D721Med (cell line): ENCODE measurements at places on chromosomes 16 and 17.

DNA sequence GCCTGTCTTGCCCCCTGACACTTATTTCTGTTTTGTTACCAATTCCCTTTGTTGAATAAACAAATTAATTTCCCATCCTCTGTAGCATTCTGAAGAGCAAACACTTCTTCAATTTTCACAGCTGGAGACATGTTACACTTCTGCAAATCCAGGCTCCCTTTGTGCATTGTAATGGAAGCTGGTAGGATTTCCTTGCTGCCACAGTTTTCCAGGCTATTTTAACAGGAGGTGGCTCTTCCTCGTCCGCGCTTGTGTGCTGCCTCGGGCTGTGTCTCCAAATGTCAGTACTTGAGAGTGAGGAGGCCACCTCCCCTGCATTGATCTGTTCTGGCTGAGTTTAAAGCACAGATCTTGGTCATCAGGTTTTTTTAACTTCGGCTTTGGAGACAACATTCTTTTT, 40.0 kb downstream of the SOST start:
- no peak for DNase-seq

DNA sequence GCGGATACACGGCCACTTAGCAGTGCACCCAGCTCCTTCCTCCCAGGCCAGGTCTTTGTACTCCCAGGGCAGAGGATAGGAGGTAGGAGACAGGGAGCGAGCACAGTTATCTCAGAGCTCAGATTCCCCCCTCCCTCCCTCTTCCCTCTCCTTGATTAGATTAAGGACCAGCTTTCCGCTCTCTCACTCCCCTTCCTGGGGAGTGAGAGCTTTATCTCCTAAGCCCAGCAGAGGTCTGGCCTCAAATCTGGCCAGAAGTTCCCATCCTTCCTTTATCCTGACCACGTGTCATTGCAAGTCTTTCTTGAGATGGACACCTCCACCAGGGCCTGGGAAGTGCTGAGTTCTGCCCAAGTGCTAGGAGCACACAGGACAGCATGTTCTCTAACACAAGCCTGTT, 5.1 kb downstream of the ARL4D start:
- DNase-seq = no peak

DNA sequence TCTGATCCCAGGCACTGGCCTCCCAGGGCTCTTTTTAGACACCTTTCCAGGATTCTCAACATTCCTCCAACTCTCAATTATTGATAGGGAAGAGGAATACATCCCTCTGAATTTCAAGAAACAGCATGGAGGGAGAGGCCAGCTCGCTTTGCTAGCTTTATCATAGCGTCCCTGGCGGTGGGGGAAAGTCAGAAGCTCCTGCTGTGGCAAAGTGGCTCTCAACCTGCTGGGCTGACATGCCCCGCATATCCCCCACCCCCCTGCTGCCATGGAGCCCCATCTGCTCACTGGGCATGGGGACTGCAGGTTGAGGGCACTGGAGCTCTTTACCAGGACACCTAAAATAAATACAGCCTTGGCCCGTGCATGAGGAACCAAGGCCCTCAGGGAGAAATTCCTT, 140.3 kb downstream of the SLC39A11 start:
- DNase-seq = no peak

DNA sequence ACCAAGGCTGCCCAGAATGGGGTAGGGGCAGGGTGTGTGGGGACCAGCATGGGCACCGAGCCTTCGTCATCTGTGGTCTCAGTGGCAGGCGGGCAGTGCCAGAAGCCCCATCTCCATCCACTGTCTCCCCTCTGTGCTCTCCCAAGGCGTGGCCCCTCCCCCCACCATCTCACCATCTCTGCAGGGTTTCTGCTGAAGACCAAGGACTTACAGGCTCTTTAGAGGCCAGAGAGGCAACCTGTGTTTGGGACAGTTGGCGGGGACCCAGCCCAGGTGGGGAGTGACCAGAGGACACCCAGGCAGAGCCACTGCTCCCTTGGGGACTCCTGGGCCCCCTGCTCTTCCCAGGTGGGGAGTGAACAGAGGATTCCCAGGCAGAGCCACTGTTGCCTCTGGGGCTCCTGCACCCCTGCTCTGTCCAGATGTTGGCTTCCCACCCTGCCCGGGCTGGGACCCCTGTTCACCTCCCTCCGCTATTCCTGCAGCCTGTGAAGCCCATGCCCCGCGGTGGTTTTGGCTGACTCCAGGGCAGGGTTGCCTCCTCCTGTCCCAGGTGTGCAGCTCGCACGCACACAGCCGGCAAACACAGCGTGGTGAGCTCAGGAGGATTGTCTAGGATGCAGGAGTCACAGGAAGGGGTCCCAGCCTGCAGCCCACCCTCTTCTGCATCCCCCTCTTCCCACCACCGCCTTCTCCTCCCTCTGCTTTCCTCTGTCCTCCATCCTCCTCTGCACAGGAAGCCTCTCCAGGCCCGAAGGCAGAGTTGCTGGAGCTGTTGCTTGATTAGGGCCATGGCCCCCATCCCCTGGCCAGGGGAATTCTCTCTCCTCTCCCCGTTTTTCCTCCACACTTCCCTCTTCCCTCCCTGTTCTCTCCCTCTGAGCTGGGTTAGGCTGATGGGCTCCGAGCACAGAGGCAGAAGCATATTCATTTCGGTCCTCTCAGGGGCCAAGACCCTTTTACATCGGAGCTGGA, 45.0 kb downstream of the SLC7A5 start:
- no peak for DNase-seq

- no peak for DNase-seq
Measured at GRCh38 chr17:14552306-14552705, 251.4 kb downstream of the HS3ST3B1 start.

DNA sequence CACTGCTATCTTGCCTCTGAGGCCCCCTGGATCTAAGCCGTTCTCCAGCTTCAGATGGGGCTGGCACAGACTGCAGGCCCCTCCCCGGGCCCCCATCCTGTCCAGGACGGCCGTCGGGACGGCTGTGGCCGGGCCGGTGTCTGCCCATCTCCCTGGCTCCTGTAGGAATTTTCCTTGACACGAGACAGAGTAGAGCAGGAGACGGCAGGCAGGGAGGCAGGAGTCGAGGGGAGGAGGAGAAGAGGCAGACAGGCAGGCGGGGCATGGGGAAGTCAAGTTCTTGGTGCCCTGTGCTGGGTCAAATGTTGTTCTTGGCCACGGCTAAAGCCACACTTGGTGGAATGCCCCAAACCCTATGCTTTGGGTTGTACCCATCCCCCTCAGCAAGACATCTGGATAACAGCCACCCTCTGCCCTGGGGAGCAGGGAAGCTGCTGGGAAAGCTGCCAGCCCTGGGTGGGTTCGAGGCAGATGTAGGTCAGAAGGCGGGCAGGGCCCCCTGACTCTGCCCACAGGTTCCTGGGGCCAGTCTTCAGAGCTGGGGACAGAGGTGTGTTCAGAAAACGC, 4.0 kb downstream of the C1QTNF1 start:
- no peak for DNase-seq

GRCh38 chr17:80113033-80113484, 11.7 kb downstream of the GAA start:
- DNase-seq = no peak

DNA sequence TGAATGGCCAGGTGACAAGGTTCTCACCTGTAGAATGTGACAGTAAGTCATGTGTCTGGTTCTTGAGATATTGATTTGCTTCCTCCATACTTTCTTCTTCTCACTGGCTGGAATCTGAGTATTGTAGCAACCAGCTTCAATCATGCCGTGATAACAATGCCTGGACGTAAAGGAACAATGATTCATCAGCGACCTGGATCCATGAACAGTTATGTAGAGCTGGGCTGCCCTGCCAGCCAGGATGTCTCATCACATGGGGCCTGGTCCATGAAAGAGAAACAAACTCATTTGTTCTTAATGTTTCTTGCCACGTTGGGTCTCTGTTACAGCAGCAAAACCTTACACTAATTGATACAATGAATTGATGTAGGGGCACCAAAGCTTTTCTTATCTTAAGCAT, 627.2 kb downstream of the TOX3 start:
- no peak for DNase-seq

- DNase-seq = no peak
Measured at GRCh38 chr17:70307430-70308225, 138.3 kb downstream of the KCNJ2 start.
